Peyer's patch (tissue), 4 donors: ENCODE measurements at places on chromosomes 2 and 18. TPM values are rescaled to one million over a fixed set of nuclear protein-coding genes. Genes with fewer than 3 reads are reported as not detected.

Gene RAB6C
- total RNA-seq, result not detected

Gene GRP
- total RNA-seq, result not detected

Gene CPS1
- 160 TPM for total RNA-seq

Gene EVX2
- not detected for total RNA-seq

Gene AGAP1
- 73.6 TPM for total RNA-seq

Gene FIGN
- 8.3 TPM for total RNA-seq

Gene NT5C1B
- total RNA-seq, result not detected

Gene SOX11
- total RNA-seq, result not detected

Gene RAMP1
- 11.6 TPM for total RNA-seq

Gene AQP4
- total RNA-seq, result not detected

Gene MORN2
- total RNA-seq, result 6.8 TPM

Gene GALNT5
- total RNA-seq, result 10.6 TPM

Gene PER2
- 65.2 TPM for total RNA-seq

Gene RNF144A
- 9.1 TPM for total RNA-seq

Gene SIGLEC15
- 0.47 TPM for total RNA-seq

Gene CMPK2
- 13.2 TPM for total RNA-seq

Gene CAVIN2
- total RNA-seq, result 7.9 TPM

Gene SLC23A3
- total RNA-seq, result 111 TPM
